NCI-H510A (cell line): ENCODE measurements at places on chromosomes 2 and 18.
A peak's percentile ranks its signal among the peaks of the same experiment; 100 is the strongest.

- DNase-seq = no peak
Observed at GRCh38 chr2:96092573-96092877, 23.8 kb downstream of the ADRA2B start.

GRCh38 chr2:12178289-12179080 lies 432.1 kb downstream of the LPIN1 start:
- DNase-seq = no peak

- no peak for DNase-seq
Observed at GRCh38 chr2:54308782-54309181, 52.8 kb upstream of the TSPYL6 start.

- DNase-seq = no peak
Observed at GRCh38 chr2:56682397-56682760, 498.6 kb downstream of the CCDC85A start.

- DNase-seq = no peak
Observed at GRCh38 chr2:147718831-147719230, 126.0 kb upstream of the ACVR2A start.

GRCh38 chr2:107687073-107687472 lies 139.6 kb upstream of the RGPD4 start:
- no peak for DNase-seq

DNA sequence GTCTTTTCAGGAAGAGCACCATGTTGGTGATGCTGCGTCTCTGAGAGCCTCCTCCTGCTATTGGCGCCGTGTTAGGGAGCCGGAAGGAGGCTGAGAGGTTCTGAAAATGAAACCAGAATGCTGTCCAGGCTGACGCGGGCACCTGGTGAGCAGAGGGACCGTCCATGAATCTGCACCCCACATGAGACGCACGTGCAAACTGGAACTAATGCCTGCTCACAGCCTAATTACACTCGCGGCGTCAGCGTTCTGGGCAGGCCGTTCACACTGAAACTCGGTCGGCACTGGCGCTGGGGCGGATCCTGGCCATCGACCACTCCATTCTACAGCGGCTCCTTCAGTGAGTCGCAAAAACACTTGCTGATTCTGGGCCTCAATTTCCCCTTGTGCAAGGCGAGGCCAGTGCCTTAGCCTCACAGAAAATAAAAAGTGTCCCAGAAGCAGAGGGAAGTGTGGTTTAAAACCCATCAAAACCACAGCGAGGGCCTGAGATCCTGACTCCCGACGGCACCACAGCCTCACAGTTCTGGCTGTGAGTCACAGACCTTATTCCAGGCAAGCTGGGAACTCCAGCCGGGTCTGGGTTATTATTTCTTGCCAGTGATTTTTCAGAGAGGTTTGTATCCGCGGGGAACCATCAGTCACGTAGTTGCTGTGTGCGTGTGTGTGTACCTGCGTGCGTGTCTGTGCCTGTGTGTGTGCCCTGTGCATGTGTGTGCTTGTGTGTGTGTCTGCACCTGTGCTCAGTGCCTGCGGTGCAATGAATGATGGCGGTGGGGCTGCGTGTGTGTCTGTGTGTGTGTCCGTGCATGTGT lies 49.1 kb upstream of the CTDP1 start:
- DNase-seq = no peak

GRCh38 chr2:201915446-201915845 lies 109.1 kb downstream of the CDK15 start:
- DNase-seq = no peak

DNA sequence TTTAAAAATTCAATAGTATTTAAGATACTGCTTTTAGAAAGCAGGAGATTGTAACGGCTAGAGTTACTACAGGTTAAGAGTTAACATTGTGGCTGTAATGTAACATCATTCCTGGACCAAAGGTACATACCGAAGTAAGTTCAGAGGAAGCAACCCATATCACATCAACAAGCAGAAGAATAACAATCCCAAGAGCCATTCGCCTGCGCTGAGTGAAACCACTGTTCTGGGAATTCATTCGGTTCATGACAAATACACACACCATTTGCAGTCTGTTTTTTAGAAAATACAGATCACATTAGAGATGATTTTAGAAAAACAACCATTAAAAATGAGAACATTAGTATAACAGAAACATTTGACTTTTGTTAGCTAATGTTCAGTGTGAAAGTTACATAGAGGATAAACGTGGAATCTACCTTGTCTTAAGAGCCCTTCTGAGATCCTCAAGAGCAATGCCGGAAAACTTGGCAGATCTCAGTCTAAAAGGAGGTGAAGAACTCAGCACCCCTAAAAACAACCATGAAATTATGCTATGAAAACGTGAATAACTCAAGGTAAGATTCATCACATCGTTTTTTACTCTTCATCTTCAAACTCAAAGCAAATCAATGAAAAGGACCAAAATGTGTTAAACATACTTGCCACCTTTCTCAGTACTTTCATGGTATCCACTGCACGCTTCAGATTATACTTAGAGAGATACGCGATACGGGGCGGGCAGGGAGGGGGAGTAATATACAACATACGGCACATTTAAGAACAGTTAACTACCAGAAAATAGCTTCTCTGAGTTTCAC lies 1.2 kb downstream of the SLC35F5 start:
- DNase-seq = no peak

DNA sequence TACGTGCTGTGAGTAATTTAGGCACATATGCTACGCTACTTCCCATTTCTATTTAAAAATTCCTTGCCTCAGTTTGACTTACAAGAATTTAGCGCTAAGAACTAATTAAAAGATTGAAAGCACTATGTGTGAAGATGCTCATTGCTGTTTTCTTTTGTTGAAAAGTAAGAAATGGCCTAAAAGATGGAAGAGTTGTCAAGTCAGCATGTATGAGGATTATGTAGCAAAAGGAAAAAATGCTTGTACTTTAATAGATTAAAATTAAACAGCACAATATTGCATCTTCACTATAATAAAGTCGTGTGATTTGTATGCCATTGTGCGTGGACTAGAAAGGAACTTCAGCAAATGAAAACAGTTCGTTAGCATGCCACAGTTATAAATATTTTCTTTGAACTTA lies 77.0 kb downstream of the COX7A2L start:
- DNase-seq = no peak

DNA sequence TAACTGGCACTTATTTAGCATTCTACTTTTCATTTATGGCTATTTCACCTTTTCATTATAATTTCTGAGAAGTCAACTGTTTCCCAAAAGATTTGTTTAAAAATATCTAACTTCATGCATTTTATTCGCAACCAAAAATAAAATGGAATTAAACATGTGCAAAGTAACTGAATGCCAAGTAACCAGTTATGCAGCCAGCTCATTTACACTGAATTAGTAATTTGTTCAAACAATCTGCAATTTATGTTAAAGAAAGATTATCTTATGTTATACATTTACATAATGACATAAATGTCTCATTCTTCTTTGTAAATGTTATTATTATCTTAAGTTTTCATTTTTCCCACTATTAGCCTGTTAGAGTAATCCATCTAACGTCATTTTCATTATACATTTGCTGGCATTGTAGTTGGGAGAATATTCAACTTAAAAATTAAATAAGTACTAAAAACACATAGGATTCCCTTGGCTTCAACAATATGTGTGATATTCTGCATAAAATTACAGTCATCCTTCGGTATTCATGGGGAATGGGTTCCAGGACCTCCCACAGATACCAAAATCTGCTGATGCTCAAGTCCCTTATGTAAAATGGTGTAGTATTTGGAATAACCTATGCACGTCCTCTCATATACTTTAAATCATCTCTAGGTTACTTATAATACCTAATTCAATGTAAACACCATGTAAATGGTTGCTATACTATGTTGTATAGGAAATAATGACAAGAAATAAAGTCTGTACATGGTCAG lies 43.7 kb upstream of the STAM2 start:
- DNase-seq = no peak

- no peak for DNase-seq
Observed at GRCh38 chr2:161713706-161714105, 89.5 kb downstream of the SLC4A10 start.

DNA sequence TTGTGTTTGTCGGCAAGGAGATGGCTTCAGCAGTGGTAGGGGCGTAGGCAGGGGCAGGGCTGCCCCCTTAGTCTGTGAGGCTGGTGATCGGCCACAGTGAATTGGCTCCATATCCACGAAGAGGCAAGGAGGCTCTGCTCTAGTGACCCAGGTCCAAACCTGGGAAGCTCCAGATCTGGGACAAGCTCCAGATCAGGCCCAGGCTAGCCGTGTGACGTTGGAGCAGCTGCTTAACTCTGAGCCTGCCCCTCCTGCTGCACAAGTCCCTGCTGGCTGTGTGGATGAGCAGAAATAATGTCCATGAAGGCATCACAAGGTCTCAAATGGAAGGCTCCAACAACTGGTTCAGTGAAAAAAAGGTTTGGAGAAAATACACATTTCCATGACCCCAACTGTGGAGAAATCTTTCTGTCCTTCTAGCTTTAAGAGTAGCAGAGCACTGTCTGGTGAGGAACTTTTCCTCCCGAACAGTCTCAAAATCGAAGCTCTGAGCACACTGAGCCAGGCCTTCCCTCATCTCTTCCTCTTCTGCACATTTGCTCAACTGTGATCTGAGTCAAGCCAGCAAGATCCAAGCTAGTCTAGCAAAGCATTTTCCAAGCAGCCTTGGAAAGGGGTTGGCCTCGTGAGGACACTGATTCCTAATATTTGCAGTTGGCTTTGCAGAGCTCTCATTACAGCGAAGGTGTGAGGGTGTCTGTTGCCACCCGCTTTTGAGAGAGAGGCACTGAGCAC lies 67.0 kb upstream of the TCF7L1 start:
- DNase-seq = no peak

DNA sequence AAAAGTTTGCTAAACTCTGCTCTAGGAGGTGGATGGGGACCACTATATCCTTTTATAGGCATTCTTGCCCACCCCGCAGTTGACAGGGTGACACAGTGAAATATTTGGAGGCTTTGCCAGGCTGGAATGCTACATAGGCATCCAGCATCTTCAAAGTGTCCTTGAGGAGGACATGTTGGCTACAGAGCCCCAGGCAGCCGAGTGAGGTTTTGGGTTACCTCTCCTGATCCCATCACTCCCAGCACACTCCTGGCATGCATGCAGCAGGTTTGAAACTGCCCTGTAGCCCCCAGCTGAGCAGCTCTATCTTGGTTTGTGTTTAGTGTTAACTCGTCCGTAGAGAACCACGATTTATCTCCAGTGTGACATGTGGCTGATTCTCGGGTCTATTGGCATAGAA lies 7.3 kb downstream of the FOSL2 start:
- no peak for DNase-seq

GRCh38 chr2:167844714-167845530 lies 402.5 kb downstream of the STK39 start:
- DNase-seq = peak; percentile 42

DNA sequence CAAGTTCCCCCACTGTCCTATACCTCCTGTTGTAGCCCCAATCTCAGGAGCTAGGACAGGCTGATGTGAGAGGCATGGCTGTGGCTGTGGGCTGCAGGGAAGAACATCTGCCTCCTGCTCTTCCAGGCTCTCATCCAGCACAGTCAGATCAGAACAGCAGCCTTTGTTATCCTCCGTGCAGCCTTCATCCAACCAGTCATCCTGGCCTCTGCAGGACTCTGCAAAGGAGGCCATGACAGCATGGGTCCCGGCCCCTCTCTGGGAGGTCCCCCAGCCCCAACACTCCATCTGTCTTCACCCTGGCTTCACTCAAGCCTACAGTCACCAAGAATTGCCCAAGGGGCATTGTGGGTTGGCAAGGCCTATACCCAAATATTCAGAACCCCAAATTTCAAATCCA lies 223.2 kb upstream of the COPS8 start:
- no peak for DNase-seq
